ENCODE measurements at places on chromosomes 1 and 21.

- no peak for DNase-seq
These were observed 3.0 kb downstream of the DUSP23 start for GRCh38 chr1:159783724-159784123.

DNA sequence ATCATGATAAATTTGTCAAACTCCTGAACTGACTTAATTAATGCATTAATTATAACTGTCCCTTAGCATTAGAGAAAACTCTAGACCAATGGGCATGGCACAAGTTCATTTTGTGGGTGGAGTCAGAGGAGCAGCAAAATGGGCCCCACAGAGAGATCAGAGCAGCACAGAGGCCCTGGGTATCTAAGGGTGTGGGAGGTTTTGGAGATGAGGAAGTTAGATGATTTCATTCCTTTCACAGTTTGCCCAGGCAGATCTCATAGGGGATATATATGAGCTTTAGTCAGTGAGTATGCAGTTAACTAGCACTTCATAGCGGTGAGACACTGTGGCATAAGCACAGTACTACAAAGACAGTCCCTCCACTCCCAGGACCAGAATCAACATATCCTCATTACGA, 117.3 kb downstream of the MAB21L3 start:
- DNase-seq, result no peak

GRCh38 chr1:19811206-19811851, 3.8 kb downstream of the RNF186 start:
- peak; percentile 63 for DNase-seq

- DNase-seq, result no peak
These were observed 4.9 kb downstream of the ARHGEF19 start for GRCh38 chr1:16207318-16208269.

- DNase-seq, result no peak
These were observed 100.7 kb upstream of the SLC25A33 start for GRCh38 chr1:9438431-9439073.

- no peak for DNase-seq
These were observed 19.9 kb upstream of the PTCH2 start for GRCh38 chr1:44862829-44863401.

GRCh38 chr1:246629976-246630375, 63.7 kb downstream of the CNST start:
- DNase-seq, result no peak

- DNase-seq, result no peak
These were observed 2.8 kb upstream of the HAPLN2 start for GRCh38 chr1:156616463-156616862.

DNA sequence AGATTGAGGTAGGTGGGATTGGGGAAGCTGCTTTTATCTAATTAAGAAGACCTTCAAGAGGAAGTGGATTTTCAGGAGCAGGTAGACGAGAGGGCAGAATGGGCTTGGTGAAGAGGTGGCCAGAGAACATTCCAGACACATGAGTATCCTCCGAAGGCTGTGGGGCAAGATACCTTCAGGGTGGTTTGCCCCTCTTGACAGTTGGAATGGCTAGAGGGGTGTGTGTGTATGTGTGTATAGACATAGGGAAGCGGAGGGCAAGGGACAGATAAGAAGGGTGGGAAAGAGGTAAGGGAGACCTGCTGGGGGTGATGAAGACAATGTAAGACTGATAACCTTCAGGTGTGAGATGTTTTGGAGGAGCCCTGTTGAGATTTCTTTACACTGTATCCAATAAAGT, 46.8 kb upstream of the TSPAN2 start:
- DNase-seq, result no peak

GRCh38 chr1:203072002-203072602, 13.7 kb downstream of the MYOG start:
- DNase-seq, result no peak

- DNase-seq, result no peak
These were observed 121.5 kb downstream of the CHRM3 start for GRCh38 chr1:239507826-239508225.

GRCh38 chr1:200238311-200238710, 171.5 kb downstream of the ZNF281 start:
- no peak for DNase-seq

GRCh38 chr21:38639571-38640354, 141.5 kb upstream of the ERG start:
- no peak for DNase-seq

DNA sequence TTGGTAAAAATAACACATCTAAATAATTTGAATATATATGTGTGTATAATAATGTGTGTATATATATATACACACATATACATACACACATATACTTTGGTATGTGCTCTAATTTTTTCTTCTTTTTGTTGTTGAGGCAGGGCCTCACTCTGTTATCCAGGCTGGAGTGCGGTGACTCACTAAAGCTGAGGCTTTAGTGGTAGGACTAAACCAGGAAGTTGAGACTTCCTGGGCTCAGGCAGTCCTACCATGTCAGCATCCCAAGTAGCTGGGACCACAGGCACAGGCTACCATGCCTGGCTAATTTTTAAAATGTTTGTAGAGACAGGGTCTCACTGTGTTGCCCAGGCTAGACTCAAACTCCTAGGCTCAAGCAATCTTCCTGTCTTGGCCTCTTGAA, 46.7 kb upstream of the CXADR start:
- DNase-seq, result no peak

GRCh38 chr1:50976111-50976889, 6.3 kb downstream of the CDKN2C start:
- DNase-seq, result no peak

Data from stimulated activated CD4-positive, alpha-beta T cell treated with anti-CD3 and anti-CD28 coated beads, Interleukin-2, amount 100 ng/mL, for 48 hours (primary cell).